ENCODE measurements at places on chromosomes 5 and 9.

GRCh38 chr9:7858166-7858565 lies 58.6 kb upstream of the DMAC1 start:
- DNase-seq = no peak

DNA sequence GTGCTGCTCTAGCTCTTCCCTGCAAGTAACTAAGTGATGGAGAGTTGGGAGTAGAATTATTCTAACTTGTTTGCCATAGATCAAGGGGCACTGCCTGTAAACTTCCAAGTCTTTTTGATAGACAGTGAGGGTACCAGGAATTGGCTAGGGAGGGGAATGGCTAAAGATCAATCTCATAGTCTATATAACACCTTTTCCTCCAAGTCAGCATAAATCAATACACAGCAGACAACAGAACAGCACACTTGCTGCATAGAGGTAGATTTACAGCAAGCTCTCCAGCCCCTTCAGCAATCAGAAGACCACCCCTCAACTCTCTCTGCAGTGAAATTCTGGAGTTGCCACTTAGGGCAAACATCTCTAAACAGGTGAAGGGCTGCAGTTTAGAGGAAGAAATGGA lies 643.5 kb upstream of the KLF4 start:
- DNase-seq = no peak

- DNase-seq = peak; percentile 9
Measured at GRCh38 chr5:9207817-9208418, 338.0 kb downstream of the SEMA5A start.

DNA sequence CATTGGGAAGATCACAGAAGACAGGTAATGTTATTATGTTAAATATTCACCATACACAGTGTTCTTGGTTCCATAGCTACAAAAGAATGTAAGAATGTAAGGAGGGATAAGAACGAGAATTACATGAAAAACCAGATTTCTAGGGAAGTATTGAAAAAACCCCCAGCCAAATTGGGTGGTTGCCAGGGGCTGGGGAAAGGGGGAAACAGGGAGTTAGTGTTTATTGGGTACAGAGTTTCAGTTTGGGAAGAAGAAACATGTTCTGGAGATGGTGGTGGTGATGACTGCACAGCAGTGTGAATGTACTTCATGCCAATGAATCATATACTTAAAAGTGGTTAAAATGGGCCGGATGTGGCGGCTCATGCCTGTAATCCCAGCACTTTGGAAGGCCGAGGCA lies 40.3 kb downstream of the GLRX start:
- no peak for DNase-seq

DNA sequence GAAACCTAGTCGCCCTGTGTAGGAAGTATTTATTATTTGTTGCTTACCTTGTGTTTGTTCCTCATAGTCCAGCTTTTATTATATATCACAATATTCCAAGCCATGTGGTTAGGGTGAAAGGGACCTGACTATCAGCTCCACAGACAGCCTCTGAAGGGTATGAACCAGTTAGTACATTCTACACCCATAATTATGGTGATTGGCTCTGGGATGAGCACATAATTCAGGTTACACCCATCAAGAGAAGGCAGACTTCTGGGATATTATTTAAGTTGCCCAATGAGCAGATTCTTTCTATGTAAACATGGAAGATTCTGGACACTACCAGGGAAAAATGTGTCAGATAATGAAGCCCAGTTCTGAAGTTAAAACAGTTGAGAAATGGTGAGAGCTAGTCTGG lies 168.0 kb downstream of the KIF4B start:
- DNase-seq = no peak

DNA sequence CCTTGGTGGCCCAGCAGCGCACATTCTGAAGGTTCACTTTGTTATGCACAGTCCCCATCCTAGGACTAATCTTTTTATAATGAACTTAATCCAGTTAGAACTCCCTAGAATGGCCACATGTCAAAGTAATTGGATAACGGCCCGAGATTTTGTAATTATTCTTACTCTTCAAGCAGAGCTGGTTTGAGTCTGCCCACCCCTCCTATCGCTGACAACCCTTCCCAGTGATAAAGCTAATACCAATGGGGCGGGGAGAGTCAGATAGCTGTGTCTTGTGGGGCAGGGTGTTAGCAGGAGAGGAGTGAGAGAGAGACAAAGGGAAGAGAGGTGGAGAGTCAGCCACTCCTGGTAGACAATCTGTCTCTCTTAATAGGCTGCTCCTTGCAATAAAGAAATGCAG lies 356.9 kb downstream of the SLIT3 start:
- DNase-seq = no peak

DNA sequence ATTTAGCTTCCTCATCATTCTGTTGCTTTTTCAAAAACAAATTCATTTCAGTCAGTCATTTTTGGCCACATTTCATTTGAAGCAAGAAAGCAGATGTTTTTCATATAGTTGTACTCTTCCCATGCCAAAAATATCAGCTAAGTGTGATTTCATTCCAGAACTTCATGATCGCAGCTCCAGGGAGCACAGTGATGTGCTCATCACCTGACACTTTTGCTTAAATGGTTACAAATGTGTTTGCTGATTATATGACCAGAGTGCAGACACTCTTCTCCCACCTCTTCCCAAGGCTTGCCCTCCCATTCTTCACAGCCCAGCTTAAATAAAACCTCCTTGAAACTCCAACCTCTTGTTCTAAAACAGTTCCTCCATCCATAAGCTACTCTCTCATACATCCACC lies 32.6 kb downstream of the GABRB2 start:
- DNase-seq = no peak

- no peak for DNase-seq
Measured at GRCh38 chr5:142644127-142644526, 41.8 kb downstream of the FGF1 start.

DNA sequence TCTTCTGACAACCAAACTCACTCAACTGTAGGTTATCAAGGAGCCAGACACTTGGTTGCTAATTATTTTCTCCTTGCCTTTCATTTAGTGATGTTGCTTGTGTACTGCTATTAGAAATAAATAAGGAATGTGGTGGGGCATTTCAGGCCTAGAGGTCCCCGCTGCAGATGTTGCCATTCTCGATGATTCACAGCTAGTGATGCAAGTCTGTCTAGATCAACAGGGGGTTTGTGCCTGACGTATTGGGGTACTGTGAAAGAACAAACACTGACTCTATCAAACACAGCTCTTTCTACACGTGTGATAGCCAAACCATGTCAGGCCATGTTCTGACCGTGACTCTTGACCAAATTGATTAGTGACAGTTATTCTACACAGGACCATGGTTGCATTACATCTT lies 144.7 kb downstream of the OSTF1 start:
- no peak for DNase-seq

DNA sequence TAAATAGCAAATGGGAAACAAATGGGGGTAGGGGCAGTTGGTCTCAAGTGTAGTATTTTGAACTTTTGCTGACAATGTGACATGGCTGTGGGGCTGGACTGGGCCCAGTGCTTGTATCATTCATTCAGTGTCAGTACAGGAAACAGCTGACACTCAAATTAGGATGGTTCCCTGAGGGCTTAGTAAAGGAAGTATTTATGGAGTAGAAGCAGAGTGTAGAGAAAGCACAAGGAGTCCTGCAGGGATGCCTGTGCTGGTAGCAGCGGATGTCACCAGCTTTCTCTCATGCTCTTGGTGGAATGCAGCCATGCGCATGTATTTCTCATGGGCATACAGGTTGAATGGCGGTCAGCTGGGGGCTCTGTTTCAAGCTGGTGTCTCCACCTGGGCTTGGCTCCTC lies 72.9 kb upstream of the SLC44A1 start:
- no peak for DNase-seq

GRCh38 chr5:107296572-107296971 lies 374.2 kb downstream of the EFNA5 start:
- DNase-seq = no peak

DNA sequence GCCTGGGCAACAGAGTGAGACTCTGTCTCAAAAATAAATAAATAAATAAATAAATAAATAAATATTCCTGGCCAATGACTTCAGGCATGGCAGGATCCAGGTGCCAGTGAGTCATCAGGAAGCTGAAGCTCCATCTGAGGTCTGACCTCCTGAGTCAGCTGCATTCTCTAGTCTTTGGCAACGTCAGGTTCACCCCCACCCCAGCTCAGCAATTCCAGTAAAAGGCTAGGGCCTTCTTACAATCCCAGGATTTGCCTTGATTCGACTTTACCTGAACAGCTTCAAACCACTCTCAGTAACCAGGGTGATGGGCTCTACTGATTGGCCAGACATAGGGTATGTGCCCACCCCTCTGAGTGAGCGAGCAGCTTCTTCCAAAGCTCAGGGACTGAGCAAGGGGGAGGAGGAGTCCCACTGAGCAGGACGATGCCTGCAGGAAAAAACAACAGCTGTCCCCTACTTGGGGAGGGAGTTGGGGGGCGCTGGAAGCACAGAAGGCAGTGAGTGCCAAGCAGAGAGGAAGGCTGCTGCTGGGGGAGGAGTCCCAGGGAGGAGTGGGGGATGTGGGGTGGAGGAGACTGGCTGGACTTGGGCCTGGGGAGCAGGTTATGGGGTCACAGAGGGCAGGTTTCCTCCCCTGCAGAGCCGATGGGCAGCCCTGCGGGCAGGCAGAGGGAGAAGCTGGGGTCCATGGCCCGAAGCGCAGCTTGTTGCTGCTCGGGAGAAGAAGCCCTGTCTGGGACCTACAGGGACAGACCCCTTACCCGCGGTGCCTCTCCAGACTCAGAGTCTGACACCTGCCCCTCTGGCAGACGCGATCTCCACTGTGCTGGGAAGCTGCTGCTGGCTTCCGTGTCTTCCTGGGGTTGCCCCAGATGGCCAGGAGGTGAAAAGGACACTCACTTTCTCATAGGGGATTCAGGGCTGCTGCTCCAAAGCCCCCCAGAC lies 25.9 kb upstream of the UNC5A start:
- no peak for DNase-seq

- DNase-seq = no peak
Measured at GRCh38 chr5:135234242-135234641, 164.8 kb downstream of the MACROH2A1 start.

DNA sequence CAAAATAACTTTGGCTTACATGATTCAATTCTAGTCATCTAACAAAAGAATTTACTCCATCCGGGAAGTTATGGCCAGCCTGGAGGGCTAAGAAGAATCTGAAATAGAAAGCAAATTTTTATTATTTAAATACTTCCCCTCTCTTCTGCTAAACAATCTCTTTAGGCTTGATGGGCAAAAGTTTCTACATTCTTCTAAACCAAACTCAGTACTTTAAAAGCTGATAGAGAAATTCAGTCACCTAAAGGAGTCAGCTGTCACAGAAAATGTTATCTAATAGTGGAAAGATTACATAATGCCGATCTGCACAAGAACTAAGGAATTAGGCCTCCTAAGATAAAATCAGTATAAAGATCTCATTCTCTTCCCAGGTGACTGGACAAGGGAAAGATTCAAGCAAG lies 32.4 kb downstream of the GNAQ start:
- DNase-seq = no peak

DNA sequence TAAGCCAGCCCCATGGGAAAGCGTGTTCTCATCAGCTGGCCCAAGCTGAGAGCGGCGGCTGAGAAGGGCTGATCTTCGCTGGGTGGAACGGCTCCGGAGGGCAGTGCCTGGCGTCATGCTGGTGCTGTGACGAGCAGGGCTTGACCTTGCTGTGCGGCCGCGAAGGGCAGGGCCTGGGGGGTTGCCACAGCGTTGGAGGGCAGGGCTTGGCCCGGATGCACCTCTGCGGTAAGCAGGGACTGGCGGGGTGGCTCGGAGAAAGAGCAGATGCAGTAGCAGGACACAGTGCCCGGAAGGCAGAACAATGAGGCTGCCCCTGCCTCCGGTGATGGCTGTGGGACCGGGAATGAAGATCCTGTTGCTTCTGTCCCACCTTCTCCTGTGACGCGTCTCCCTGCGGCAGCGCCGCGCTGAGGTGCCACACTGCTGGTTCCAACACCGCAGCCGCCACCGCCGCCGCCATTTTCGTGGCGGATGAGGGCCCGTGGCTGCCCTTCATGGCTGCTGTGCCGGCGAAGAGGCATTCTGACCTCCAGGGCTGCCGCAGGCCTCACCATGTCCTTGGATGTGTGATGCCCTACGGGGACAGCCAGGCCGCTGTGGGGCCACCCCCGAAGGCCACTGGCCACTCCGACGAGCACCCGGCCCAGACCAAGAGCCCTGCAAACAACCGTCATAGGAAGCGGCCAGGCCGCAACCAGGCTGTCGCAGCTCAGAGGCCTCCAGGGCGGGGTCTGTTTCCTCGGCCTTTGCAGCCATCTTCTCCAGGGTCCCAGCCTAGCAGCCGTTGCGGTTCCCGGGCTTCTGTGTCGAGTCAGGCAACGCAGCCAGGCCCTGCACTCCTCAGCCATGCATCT lies 890.5 kb upstream of the CTNND2 start:
- no peak for DNase-seq

GRCh38 chr5:71757590-71758543 lies 38.8 kb downstream of the CARTPT start:
- DNase-seq = no peak

Data from SIG-M5 (cell line).